ENCODE measurements at places on chromosomes 1 and 21.

GRCh38 chr1:55192093-55192492 is 23.1 kb downstream of the USP24 start:
- DNase-seq = no peak

DNA sequence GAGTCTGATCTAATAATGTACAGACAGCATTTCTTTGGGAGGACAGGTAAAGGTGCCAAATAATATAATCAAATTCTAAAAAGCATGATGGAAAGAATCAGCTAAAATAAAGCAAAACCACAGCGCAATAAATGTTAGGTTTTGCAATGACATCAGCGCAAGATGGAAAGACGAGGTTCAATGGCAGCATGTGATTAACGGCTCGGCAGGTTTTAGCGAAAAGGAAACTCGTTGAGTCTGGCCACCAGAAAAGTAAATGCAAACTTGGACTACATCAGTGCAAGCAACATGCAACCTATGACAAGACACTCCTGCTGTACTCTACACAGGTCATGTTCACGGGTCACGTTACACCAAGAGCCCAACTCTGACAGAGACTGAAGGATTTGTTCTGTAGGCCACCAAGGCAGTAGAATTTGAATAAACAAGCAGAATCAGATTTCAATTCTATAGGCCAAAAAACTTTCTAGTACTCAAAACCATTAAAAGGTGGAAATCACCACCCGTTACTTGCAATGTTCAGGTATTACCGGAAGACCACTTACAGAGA is 4.5 kb downstream of the SIPA1L2 start:
- DNase-seq = no peak

DNA sequence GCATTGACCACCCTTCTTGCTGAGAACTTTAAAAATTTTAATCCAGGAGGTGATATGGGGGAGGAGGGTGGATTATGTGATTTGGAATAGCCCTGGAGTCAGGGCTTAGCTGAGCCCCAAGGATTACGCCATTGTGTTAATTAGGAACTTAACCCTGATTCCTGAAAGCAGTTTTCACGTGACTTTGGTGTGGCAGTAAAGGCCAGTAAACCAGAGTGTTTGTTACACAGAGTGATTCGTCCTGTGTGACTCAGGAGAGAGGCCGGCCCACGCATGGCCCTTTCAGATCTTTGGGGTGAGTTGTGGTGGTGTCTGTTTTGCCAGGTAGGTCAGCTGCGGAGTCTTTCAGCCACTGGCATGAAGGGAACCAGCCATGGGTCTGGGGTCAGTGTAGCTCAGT is 107.6 kb downstream of the NOS1AP start:
- DNase-seq = peak; percentile 47

GRCh38 chr1:92924501-92924900 is 36.8 kb downstream of the DIPK1A start:
- no peak for DNase-seq

GRCh38 chr1:168783458-168784210 is 54.6 kb upstream of the DPT start:
- DNase-seq = no peak
